ENCODE measurements at places on chromosomes 3 and 15.

GRCh38 chr3:56825567-56826438 is 24.1 kb upstream of the ARHGEF3 start:
- DNase-seq, result no peak

DNA sequence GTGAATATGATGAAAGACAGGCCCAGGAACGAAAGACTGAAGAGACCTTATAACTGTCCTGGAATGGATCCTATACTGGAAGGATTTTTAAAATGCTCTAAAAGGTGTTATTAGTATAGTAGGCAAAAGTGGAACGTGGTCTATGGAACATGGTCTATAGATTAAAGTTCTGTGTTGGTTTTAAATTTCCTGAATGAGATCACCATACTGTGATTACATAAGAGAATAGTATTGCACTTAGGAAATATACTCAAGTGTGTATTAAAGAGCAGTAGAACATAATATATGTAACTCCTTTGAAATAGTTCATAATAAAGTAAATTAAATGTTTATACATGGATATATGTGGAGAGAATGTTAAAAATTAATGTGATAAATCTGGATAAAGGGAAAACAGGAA is 68.2 kb downstream of the SPRED1 start:
- DNase-seq, result no peak

DNA sequence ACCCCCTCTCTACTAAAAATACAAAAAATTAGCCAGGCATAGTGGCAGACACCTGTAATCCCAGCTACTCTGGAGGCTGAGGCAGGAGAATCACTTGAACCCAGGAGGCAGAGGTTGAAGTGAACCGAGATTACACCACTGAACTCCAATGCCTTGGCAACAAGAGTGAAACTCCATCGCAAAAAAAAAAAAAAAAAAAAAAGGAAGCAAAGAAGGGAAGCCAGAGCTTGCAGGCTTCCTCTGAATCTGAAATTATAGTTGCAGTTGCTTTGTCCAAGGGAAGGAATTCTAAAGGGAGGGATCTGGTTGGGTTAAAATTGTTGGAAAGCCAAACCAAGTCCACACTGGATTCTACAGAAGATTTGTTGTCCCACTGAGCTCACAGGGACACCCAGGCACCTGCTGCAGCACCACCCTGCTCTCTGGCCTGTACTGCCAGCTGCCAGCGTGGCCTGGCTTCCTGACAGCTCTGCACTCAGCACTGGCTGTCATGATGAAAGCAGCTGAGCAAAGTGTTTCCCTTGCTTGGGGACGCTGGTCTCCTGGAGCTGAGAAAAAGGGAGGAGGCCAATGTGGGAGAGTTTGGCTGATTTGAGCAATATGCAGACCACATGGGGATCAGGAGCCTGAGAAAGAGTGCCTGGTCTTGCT is 88.8 kb upstream of the HES1 start:
- no peak for DNase-seq

GRCh38 chr3:14761121-14761672 is 57.6 kb upstream of the FGD5 start:
- DNase-seq, result no peak

DNA sequence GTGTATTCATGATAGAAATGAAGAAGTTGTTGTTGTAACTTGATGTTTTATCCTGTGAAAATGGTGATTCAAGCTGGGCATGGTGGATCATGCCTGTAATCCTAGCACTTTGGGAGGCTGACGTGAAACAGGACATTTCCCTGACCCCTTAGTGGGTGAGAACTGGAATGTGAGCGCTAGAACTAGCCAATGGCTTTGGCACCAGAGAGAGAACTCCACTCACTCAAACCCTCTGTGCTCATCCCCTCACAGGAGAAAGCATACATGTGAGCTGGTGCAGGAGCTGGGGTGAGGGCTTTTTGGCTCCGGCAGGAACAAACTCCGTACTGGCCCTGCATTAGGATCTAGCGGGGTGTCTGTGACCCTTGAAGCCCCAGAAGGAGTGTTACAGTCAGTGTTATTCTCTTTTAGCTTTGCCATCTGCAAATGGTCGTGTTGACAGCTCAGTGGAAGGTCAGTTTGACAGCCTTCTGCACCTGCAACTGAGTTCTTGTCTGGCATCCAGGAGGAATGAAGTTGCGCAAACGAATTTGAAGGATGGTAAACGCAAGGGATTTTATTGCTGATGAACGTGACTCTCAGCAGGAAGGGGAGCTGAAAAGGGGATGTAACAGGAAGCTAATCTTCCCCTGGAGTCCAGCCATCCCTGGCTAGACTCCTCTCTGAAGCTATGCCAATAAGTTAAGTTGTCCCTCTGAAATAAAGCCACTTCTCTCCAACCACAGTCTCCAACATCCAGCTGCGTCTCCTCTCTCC is 1016.6 kb upstream of the CADM2 start:
- DNase-seq, result no peak

DNA sequence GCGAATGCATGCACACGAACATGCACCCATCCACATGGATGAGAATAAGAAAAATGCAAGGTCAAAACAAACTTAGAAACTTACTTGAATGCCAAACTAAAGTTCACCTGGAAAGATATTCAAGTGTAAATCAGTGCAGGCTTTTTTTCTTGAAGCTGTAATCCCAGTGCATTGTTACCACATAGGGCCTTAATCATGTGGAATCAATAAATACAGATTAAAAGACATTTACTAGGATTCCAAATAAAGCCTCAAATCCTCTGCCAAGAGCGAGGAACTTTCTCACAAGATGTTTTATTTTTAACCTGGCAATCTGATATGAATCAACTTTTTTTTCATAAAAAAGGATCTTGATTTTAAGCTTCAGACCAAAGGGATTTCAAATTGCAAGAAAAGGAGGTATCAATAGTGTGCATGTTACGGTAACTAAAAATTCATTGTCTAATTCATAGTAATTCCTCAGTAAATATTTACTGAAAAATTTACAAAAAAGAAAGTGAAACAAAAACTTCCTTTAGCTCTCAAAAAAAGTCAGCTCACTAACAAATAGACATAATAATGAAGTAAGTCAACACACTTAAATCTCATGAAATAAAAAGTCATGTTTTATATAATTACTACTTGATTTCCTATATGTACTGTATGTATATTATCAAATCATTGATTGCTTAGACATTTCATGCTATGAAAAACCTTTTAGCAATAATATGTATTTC is 978.6 kb downstream of the PLOD2 start:
- no peak for DNase-seq

GRCh38 chr3:123668906-123669305 is 84.1 kb upstream of the HACD2 start:
- DNase-seq, result no peak

DNA sequence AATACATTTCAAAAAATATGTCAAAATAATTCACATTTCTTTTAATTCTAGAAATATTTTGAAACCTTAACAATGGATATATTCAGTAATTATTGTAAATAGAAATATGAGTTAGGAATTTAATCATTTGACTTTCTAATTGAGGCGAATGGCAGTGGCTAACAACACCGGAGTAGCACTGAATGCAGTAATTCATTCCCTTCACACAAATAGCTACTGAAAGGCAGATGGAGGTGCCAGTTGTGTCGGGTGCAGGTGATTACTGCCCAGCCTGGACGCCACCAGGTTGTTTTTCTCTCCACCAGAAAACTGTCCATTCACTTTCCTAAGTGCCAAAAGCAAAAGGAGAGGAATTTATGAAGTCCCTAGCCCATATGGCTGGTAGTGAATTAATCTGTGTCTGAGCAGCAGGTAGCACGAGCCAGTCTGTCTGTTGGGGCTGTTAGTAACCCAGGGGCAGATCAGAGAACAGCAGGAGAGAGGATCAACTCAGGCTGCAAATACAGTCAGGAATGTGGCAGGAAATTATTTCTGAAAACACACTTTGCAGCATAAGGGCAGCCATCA is 79.3 kb upstream of the GMNC start:
- no peak for DNase-seq

DNA sequence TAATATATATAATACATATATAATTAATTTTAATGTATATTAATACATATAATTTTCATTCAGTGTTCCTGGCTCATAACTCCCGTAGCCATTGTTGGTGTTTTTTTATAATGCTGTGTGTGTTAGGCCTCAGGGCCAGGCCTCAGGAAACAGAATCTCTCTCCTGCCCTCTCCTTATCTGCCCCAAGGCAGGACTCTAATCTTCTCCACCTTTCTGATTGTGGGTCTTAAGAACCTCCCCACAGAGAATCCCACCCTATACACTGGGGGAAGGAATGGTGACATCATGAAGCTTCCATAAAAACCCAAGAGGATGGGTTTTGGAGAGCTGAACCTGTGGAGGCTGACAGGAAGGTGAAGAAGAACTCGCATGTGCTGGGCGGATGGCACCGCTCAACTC is 4.0 kb upstream of the FMN1 start:
- no peak for DNase-seq

GRCh38 chr3:12907296-12907695 is 65.9 kb upstream of the RPL32 start:
- no peak for DNase-seq
